GM12878 (cell line): ENCODE measurements at places on chromosomes 3 and 15. TPM values are rescaled to one million over a fixed set of nuclear protein-coding genes. Genes with fewer than 3 reads are reported as not detected.

- no peak for DNase-seq
- no peak overlapping the region for H3K27ac ChIP-seq
- no peaks in the 10 kb centered on the region for H3K4me1 ChIP-seq
- H3K36me3 ChIP-seq = no peaks in the 10 kb centered on the region
- no peak overlapping the region for H3K4me3 ChIP-seq
Measured at GRCh38 chr3:158762701-158763100, 30.4 kb upstream of the RARRES1 start.

The MINDY2 gene
- 4.2 and 5.2 TPM in 2 replicates for total RNA-seq

GRCh38 chr3:12890610-12891390 lies 49.4 kb upstream of the RPL32 start:
- H3K4me1 ChIP-seq = peaks cover 31% of the 10 kb centered on the region
- H3K27ac ChIP-seq = no peak overlapping the region
- DNase-seq = no peak
- no peaks in the 10 kb centered on the region for H3K27me3 ChIP-seq
- H3K4me3 ChIP-seq = no peak overlapping the region

The STX19 gene
- total RNA-seq = not detected in 2 replicates

DNA sequence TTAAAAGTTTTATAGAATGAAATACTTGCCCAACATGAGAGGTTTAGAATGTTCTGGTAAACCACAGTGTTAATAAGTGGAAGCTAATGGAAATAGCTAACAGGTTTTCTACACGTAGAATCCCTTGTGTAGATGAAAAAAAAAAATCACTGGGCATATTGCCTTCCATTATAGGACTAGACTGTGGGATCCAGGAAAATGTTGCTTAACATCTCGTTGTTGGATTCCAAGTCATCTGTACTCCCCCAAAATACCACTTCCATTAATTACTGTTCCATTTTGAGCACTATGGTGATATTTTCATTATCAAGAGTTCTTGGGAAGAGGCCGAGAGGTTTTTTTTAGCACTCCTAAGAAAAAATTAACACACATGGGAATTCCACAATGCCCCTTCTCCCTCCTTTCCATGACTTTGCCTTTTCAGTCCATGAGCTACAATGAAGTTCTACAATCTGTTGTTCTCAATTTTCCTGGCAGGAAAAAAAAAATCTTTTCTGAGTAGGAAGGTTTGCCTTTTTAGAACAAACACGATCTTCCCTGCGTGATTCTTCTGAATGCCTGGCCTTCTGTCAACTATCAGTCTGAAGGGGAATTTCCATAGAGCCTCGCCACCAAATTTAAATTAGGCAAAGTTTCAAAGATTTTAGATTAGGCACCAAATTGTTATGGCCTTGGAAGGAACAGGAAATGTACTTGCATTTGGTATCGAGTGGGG lies 74.4 kb upstream of the CTDSPL start:
- no peaks in the 10 kb centered on the region for H3K4me1 ChIP-seq
- no peak overlapping the region for H3K27ac ChIP-seq
- no peaks in the 10 kb centered on the region for H3K36me3 ChIP-seq
- H3K27me3 ChIP-seq = no peaks in the 10 kb centered on the region; the same call in 1 of the 2 replicates

DNA sequence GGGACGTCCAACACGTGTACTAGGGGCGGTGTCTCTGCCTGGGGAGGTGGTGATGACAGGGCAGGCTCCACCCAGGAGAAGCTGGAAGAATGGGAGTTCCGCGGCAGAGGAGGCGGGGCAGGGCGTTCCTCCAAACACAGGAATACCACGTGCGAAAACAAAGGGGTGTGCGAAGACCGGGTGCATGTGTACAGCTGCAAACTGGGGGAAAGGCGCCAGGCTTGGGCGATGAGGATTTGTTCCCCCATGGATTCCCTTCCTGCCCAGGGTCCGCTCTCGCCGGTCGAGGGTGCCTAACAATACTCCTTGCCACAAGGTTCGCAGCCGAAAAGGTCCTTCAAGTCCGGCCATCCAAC lies 500 bp upstream of the ZSCAN2 start:
- peak overlapping the region; percentile 90 for H3K4me3 ChIP-seq
- H3K36me3 ChIP-seq = peaks cover 5% of the 10 kb centered on the region; the same call in 1 of the 2 replicates
- H3K27me3 ChIP-seq = no peaks in the 10 kb centered on the region
- no peak for DNase-seq

DNA sequence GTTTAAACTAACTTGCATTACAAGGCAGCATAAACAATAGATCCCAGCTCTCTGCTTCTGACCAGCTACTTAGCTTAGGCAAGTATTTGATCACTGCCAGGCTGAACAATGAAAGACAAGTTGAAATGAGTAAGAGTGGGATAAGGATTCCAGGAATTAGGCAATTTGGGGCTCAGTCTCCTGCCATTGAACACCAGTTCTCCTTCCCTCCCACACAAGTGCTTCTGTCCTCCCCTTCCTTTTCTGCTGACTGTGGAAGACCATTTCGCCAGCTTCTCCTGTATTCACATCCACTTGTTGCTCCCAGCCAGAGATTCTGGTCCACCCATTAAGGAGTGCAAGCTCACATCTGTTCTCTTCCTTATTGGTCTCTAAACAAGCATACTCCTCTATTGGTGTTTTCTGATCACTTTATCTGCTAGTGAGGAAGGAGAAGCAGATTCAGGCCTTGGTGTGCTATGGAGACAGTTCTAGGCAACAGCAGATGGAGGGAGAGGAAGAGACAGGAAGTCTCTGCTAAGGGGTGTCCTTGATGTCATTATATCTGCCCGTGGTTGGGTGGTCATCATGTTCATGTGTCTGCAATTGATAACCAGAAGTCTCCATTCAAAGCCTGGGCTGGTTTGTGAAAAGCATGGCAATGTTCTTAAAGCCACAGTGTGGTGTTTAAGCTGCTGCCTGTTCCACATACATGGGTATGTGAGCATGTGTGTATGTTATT lies 121.5 kb downstream of the PLCL2 start:
- no peak for DNase-seq
- peaks cover 2% of the 10 kb centered on the region for H3K36me3 ChIP-seq
- H3K4me1 ChIP-seq = peaks cover 9% of the 10 kb centered on the region; the same call in 1 of the 2 replicates
- no peaks in the 10 kb centered on the region for H3K27me3 ChIP-seq
- no peak overlapping the region for H3K4me3 ChIP-seq

- H3K27me3 ChIP-seq = no peaks in the 10 kb centered on the region
- H3K4me1 ChIP-seq = peaks cover 65% of the 10 kb centered on the region
- no peaks in the 10 kb centered on the region for H3K36me3 ChIP-seq
- H3K4me3 ChIP-seq = 0 out of 2 replicates have a peak overlapping the region, but pooled peaks have one; percentile 6
- peak overlapping the region; percentile 92 for H3K27ac ChIP-seq
Measured at GRCh38 chr15:78063217-78063616, 14.3 kb downstream of the TBC1D2B start.

DNA sequence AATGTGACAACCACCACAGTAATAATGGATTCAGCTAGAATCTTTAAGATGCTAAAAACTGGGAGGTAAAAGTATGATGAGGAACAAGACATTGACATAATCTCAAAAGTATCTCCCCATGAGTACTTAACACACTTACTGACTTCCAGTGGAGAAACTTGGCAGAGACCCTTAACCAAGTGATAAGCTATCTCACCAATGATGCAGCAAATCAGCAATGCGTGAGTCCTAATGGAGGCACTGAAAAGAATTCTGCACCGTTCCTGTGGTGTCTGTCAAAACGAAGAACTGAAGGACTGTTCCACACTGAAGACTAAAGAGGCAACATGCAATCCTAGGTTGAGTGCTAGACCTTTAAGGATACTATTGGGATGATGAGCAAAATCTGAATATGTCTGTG lies 67.9 kb upstream of the OCA2 start:
- H3K4me1 ChIP-seq = no peaks in the 10 kb centered on the region
- H3K4me3 ChIP-seq = no peak overlapping the region
- peaks cover 11% of the 10 kb centered on the region for H3K36me3 ChIP-seq
- no peak for DNase-seq
- H3K27ac ChIP-seq = no peak overlapping the region

The ZSCAN2 gene
- total RNA-seq = 9.1 and 11.3 TPM in 2 replicates

GRCh38 chr3:177816667-177817208 lies 619.5 kb upstream of the TBL1XR1 start:
- H3K27me3 ChIP-seq = no peaks in the 10 kb centered on the region
- H3K27ac ChIP-seq = no peak overlapping the region
- DNase-seq = no peak
- no peaks in the 10 kb centered on the region for H3K36me3 ChIP-seq
- peaks cover 6% of the 10 kb centered on the region for H3K4me1 ChIP-seq
- H3K4me3 ChIP-seq = no peak overlapping the region

DNA sequence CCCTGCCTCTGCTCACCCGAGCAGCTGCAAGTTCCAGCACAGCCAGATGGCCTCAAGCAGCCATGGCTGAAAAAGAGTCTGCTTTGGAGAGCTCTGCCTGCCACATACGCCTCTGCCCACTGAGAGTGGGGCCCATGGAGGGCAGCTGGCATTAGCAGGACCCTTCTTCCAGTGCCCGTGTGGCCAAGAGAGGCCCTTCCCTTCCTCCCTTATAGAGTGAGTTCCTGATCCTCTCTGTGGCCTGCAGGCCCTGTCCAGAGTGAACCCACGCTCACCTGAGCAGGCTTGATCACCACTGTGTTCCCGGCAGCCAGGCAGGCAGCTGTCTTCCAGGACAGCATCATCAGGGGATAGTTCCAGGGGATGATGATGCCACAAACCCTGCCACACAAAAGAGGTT lies 41.4 kb upstream of the SLC41A3 start:
- no peak overlapping the region for H3K4me3 ChIP-seq
- no peaks in the 10 kb centered on the region for H3K4me1 ChIP-seq
- peaks cover 2% of the 10 kb centered on the region; the same call in 1 of the 2 replicates for H3K27me3 ChIP-seq
- DNase-seq = no peak

- peaks cover 8% of the 10 kb centered on the region; the same call in 1 of the 2 replicates for H3K4me1 ChIP-seq
- no peak for DNase-seq
- peak overlapping the region; percentile 79 for H3K4me3 ChIP-seq
Measured at GRCh38 chr15:48644467-48644826, 1.1 kb downstream of the FBN1 start.
